ENCODE measurements at places on chromosomes 11 and 22.

DNA sequence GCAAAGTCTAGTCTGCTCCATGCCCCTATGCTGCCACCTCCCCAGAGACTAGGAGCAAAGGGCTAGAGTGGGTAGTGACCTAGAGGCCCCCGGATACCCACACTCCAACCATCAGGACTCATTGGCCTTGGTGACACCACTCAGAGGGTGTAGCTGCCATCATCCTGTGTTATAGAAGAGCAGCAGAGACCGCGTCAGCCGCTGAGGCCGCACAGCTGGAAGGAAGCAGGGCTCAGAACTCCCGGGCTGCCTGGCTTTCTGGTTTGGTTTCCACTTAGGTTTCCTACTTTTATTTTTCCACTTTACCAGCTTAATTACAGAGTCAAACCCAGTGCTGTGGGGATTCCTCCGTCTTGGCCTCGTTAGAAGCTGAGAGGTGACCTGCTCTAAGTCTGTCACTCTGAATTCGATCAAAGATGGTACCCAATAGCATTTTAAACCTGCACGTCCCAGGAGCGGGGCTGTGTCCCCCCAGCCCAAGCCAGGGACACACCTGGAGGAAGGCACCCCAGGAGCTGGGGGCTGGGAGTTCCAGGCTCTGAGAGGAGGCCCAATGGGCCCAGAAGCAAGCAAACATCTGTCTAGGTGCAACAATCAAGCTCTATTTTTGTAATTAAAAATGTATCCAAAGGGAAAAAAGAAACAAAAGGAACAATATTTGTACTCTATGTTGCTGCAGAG, 2.1 kb upstream of the CDKN1C start:
- no peak for DNase-seq

- no peak for DNase-seq
These were observed 287 bp downstream of the RPS13 start for GRCh38 chr11:17077240-17077519.

DNA sequence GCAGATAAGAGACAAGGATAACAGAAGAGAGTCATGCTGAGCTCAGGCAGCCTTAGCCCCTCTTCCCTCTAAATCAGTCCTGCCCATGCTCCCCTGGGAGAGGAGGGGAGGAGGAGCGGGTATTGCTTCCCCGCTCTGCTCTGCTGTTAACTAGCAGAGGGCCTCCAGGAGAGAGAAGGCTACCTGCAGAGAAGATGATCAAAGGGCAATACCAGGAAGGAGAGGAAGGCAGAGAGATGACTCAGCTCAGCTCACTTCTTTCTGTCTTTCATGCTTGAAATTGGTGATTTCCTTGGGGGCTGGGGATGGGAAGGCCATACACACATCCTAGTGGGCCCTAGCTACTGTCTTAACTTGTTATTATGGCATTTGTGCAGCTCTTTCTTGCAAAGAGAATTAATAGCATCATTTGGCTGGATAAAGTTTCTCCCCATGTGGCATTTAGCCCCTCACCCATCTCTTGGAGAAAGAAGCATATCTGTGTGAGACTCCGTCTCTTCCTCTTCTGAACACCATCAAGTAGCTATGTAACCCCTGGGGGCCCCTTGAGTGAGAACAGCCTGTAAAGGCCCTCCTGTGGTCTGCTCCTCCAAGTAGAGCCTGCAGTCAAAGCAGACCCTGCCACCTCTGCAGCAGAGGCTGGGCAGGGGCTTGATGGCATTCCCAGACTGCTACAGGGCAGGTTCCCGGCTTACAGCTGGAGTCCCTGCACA, 33.4 kb upstream of the AMOTL1 start:
- DNase-seq, result no peak

- no peak for DNase-seq
These were observed 800 bp downstream of the KCTD21 start for GRCh38 chr11:78187366-78188285.

DNA sequence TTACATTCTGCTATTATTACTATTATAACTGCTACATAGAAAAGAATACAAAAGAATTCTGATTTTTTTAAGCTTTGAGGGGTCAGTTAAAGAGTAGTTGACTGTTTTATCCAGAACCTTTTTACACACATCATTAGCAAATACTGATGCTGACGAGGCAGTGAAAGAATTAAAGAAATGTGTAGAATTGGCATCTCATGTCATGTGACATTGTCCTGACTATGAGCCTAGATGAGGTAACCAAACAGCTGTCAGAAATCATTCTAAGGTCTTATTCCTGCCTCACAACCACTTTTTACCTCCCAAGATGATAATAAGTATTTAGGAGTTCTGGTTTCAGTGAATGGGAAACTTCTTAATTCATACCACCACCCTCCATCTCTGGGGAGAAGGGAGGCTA, 121.0 kb downstream of the SLC1A2 start:
- DNase-seq, result no peak

- no peak for DNase-seq
These were observed 3.2 kb downstream of the CRY2 start for GRCh38 chr11:45850446-45850845.

DNA sequence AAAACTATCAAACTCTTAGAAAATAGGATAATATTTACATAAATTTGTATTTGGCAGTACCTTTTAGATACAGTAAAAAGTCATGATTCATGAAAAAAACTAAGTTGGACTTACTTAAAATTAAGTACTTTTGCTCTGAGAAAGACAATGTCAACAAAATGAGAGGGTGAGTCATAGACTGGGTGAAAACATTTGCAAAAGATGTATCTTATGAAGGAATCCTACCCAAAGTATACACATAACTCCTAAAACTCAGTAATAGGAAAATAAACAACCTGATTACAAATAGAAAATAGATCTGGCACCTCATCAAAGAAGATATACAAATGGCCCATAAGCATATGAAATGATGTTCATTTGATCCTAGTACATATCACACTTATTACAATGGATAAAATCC, 1154.6 kb downstream of the JRKL start:
- DNase-seq, result no peak

GRCh38 chr11:132263241-132263640, 892.8 kb downstream of the NTM start:
- no peak for DNase-seq

DNA sequence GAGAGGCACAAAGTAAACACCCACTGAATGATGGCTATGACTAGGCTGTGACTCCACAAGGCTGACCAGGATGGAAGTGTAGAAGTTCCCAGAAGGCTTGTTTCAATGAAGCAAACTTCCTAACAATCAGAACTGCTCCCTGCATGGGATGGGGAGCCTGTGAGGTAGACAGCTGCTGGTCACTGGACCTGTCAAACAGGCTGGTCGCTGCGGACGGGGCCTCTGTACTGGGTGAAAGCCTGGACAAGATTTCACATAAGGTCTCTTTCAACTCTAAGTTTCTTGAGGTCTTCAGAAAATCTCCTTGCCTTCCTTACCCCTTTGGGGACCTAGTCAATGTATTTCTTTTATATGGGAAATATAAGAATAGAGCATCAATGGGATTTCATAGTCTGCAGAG, 438.2 kb downstream of the BUD13 start:
- DNase-seq, result no peak

GRCh38 chr11:114115451-114115928, 56.0 kb downstream of the ZBTB16 start:
- no peak for DNase-seq

DNA sequence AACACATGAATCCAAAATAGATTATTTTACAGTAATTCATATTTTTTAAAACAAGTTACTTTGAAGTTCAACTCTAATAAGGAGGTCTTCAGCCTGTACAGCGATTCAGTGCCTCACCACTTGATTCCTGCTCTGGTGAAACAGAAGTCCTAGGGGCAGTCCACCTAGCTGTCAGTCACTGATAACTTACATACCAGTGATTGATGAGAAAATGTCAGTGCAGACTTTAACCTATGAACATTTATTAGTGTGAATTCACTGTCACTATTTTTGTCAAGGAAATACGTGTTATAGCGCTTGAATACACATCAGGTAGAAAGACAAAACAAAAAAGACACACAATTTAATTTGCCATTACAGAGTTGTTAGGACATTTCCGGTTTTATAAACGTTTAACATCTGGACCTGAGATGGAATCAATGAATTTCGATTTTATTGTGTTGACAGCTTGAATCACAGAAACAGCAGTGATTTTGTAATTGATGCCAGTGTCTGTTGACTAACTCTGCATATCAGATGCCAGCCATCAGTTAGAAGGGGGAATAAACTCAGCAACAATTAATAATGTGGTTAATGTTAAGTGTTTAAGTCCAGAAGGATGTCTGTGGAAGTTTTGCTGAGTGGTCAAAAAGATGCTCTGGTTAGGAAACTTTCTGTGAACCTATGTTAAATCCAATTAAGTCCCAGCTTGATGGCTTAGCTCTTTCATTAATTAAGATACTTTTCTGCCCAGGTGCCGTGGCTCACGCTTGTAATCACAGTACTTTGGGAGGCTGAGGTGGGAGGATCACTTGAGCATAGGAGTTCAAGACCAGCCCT, 34.5 kb downstream of the ELF5 start:
- DNase-seq, result no peak

DNA sequence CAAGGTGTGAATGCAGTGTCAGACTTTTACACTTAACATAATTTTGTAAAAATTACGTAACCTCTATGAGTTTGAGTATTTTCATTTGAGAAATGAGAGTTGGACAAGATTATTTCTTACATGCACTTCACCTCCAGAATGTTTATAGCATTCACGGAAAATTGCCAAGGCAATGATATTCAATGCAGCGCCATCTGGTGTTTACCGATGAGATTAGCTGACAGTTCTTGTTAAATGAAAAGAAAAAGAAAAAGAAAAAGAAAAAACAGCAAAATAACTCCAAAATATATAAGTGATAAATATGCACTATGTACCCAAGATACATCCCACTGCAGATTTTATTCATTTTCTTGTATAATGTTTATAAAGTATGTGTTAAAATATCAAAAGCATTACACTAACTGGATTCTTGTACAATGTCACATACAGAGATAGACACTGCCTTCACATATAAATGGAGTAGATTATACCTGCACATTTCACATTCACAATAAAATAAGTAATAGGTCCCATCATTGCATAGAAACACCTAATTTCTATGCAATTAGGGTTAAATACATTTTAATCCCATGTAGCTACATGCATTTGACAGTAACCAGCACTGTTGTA, 976.3 kb upstream of the FAT3 start:
- no peak for DNase-seq

GRCh38 chr11:96246718-96247552, 96.1 kb downstream of the MAML2 start:
- no peak for DNase-seq

GRCh38 chr22:41500303-41500702, 31.4 kb downstream of the ACO2 start:
- DNase-seq, result no peak

DNA sequence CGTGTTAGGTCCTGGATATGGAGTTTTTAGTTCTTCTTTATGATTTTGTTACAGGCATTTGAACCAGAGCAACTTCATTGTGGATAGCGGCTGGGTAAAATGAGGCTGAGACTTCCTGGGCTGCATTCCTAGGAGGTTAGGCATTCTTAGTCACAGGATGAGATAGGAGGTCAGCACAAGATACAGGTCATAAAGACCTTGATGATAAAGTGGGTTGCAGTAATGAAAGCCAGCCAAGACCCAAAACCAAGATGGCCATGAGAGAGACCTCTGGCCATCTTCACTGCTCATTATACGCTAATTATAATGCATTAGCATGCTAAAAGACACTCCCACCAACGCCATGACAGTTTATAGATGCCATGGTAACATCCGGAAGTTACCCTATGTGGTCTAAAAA, 23.4 kb upstream of the CLMP start:
- no peak for DNase-seq

GRCh38 chr11:114061048-114061680, 1.7 kb downstream of the ZBTB16 start:
- peak; percentile 25 for DNase-seq

DNA sequence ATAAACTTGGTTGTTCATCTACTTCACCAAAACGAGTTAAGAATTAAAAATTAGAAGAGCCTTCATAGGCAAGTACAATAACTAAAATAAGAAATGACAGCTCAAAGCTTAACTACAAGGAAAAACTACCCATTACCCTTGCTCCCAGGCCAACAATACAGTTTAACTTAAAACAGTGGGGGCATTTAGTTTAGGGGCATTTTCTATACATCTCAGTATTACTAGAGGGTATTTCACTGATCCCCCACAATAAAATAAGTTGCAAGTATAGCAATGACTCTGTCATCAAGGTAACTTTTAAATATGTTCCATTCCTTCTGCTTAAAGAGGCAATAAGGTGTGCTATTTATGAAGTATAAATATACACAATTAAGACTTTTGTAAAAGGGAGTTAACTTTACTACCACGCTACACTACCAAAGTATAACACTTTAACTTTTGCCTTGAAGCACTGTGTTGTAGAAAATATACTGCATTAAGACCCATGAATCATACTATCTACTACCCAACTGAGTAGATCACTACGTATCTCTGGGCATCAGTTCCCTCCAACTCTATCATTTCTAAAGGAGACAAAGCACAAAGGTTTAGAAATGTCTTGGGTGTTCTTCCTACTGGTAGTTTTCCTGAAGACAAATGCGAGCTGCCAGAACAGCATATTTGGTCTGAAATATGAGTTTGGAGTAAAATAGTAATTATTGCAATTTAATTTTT, 29.8 kb downstream of the CHORDC1 start:
- no peak for DNase-seq

- DNase-seq, result no peak
These were observed 164.4 kb downstream of the C11orf91 start for GRCh38 chr11:33536178-33536577.

- peak; percentile 84 for DNase-seq
These were observed 4.3 kb upstream of the BAIAP2L2 start for GRCh38 chr22:38114484-38115398.

DNA sequence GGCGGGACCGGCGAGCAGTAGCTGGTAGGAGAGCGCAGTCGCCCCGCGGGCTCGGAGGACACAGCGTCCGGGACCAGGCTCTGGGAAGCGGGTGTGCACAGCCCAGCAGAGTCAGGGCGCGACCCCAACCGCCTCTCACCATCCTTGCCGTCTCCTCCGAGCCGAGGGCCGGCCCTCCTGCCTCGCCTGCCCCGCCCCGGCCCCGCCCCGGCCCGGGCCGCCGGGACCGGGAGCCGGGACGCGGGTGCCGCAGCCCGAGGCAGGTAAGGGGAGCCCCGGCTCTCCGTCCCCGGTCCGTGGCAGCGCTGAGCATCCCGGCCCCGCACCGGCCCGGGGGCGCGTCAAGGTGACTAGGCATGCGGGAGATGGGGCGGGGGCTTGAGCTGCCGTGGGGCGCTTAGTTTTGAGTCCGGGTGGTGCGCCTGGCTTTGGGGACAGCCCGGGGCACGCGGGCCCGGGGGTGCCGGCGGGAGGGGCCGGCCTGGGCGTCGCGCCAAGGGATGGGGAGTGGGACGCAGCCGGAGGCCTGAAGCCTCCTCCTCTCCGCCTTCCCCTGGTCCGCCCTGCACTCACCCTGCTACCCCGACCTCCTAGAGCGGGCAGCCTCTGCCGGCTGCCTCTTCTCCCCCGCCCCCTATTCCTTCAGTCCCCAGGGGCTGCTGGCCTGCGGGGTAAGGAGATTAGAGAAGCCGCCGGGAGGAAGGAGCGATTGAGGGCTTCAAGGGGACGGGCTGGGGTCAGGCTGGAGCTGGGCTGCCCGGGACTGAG, at the start of gene ABCG4:
ABCG4 (plus strand) TSS at position 35 of the 768 bp plus-strand sequence. CDS start 914 bp downstream, outside the sequence.
- DNase-seq, result no peak

GRCh38 chr11:68763926-68764657, 12.8 kb upstream of the TESMIN start:
- no peak for DNase-seq

- no peak for DNase-seq
These were observed 12.0 kb upstream of the NXPE1 start for GRCh38 chr11:114571712-114572111.

- no peak for DNase-seq
These were observed 5.8 kb downstream of the PITPNB start for GRCh38 chr22:27913162-27913741.
